ENCODE measurements at places on chromosomes 16 and 17. TPM values are rescaled to one million over a fixed set of nuclear protein-coding genes. Genes with fewer than 3 reads are reported as not detected.

- peaks cover 11% of the 10 kb centered on the region for H3K4me1 ChIP-seq
- H3K36me3 ChIP-seq = no peaks in the 10 kb centered on the region
- H3K27me3 ChIP-seq = peaks cover 5% of the 10 kb centered on the region
- no peak for DNase-seq
- H3K27ac ChIP-seq = no peak overlapping the region
- H3K4me3 ChIP-seq = no peak overlapping the region
These were observed 81.4 kb downstream of the CNGB1 start for GRCh38 chr16:57889522-57889921.

DNA sequence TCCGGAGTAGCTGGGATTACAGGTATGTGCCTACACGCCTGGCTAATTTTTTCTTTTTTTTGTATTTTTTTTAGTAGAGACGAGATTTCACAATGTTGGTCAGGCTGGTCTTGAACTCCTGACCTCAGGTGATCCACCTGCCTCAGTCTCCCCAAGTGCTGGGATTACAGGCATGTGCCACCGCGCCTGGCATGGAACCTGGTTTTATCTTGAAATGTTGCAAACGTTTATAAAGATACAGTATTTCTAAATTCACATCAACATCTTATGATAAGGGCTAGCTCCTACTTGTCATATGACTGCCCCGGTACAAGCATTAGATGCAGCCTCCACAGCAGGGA is 1.5 kb upstream of the IST1 start:
- H3K27me3 ChIP-seq = no peaks in the 10 kb centered on the region
- DNase-seq = no peak
- H3K27ac ChIP-seq = peak overlapping the region; percentile 99
- peaks cover 13% of the 10 kb centered on the region for H3K4me1 ChIP-seq
- peaks cover 8% of the 10 kb centered on the region for H3K36me3 ChIP-seq

DNA sequence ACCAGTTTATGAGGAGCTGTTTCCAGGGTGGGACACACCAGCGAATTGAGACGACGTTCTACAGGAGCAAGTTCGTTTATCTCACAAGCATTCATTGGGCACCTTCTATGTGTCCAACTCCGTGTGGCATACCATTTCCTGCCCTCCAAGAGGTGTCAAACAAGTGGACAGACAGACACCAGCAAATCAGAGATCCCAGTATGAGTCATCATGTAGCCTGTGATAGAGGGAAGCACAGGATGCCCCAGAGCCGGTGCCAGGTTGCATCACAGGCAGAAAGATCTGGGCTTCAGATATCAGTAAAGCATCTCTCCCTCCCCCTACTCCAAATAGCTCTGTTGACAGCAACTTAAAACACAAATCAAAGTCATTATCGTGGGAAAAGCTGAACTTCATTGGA is 31.8 kb upstream of the MAF start:
- no peaks in the 10 kb centered on the region for H3K4me1 ChIP-seq
- no peaks in the 10 kb centered on the region for H3K27me3 ChIP-seq
- H3K27ac ChIP-seq = no peak overlapping the region
- H3K36me3 ChIP-seq = no peaks in the 10 kb centered on the region

- no peak overlapping the region for H3K27ac ChIP-seq
- no peaks in the 10 kb centered on the region for H3K4me1 ChIP-seq
- DNase-seq = peak; percentile 21
- H3K27me3 ChIP-seq = no peaks in the 10 kb centered on the region
These were observed 48.9 kb downstream of the FBXL20 start for GRCh38 chr17:39352511-39352910.

The GABARAP gene
- total RNA-seq = 128 TPM

The FOXF1 gene
- total RNA-seq = not detected

The CAPNS2 gene
- 0.83 TPM for total RNA-seq

The CLEC10A gene
- not detected for total RNA-seq

The NXN gene
- total RNA-seq = 90.4 TPM

The CSH2 gene
- not detected for total RNA-seq
